ENCODE measurements at places on chromosomes 2 and 18.

GRCh38 chr18:44733069-44733753, 52.5 kb downstream of the SETBP1 start:
- peak; percentile 16 for DNase-seq

DNA sequence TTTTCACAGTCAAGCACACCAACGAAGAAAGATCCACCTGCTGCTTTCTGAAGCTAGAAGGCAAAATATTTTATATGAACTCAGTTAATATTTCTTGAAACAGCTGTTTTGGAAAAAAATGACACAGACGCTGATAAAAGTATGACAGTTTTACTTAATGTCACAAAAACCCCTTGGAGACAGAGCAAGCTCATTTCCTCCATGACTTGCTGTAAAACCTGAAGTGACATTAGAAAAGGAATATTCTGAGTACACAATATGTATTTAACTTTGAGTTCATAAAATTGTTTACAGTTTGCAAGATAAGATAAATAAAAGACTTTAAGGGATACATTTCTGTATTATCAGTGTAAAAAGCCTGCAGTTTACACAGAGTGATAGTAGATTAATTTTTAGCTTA, 105.4 kb downstream of the DSEL start:
- no peak for DNase-seq

DNA sequence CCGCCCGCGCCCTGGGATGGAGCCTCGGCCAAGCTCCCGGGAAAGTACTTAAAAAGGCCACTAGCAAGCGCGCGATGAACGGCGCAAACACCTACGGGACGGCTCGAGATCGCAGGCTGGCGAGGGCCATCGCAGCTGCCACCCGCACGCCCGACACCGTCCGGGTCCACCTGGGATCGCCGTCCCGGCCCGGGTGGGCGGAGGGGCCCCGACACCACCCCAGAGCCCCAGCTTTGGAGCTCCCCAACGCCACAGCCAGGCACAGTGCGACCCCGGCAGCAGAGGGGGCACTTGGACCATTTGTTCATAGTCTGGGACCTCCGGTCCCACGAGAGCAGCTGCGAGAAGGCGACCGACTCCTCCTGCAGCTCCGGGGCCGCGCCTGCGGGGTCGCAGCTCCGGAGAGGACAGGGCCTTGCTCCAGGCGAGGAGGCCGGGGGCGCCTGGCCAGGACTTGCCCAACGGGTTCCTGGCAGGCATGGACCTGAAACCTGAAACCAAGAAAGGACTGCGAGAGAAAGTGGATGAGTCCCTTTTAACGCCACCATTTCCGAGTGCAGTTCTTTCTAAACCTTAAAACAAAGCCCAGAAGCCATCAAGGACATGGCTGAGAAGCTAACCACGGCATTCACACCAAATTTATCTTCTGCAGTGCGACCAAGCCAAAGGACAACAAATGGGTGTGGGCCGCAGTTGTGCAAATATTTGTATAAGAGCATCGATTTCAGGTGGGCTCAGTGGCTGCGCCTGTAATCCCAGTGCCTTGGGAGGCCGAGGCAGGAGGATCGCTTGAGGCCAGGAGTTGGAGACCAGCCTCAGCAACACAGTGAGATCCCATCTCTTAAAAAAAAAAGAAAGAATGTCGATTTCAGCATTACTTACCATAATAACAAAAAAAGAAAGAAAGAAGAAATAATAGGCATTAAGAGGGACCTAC, 54.0 kb upstream of the IMP4 start:
- no peak for DNase-seq

- no peak for DNase-seq
Observed at GRCh38 chr2:19021100-19021476, 337.3 kb downstream of the OSR1 start.

DNA sequence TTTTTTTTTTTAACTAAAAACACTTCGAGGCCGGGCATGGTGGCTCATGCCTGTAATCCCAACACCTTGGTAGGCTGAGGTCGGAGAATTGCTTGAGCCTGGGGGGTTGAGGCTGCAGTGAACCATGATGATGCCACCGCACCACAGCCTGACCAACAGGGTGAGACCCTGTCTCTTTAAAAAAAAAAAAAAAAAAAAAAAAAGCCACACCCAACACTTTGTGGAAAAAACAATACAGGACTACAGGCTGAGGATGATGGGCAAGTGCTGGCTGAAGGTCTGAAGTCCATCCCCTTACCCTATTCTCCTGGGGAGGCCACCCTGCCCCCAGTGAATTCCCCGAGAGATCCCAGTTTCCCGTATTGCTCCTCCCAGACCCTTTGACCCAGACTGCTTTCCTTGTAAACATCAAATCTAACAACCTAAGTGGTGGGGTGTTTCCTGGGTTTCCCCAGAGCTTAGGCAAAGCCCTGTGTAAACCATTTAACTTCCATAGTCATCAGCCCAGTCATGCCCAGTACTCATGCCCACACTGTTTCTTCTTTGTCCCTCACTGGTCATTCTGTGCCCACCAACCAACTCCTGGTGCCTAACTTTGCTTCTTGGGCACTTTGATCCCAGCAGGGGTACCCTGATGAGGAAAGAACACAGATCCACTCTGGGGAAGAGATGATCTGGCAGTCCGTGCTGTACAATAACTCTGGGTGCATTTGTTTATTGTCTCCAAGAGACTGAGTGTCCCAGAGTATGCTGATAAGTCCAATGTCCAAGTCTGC, 5.8 kb upstream of the TMEM37 start:
- no peak for DNase-seq

- DNase-seq, result no peak
Observed at GRCh38 chr2:134449157-134449556, 195.3 kb downstream of the MGAT5 start.

- DNase-seq, result no peak
Observed at GRCh38 chr2:43238813-43239212, 12.4 kb upstream of the ZFP36L2 start.

DNA sequence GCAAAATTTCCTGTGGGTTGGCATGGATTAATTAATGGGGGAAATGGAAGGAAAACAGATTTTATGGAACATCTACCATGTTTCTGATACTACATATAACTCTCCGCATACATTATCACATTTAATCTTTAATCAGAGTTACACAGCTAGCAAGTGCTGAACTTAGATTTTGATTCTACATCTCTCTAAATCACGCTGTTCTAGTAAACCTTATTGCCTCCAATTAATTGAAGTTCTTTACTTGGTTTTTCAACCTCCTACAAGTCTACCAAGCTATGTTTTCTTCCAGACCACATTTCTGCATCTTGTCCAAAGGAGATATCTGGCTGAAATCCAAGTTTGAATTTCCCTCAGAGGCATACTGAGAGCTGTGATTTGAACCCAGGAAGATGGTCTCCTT, 125.8 kb upstream of the GAREM1 start:
- DNase-seq, result no peak

DNA sequence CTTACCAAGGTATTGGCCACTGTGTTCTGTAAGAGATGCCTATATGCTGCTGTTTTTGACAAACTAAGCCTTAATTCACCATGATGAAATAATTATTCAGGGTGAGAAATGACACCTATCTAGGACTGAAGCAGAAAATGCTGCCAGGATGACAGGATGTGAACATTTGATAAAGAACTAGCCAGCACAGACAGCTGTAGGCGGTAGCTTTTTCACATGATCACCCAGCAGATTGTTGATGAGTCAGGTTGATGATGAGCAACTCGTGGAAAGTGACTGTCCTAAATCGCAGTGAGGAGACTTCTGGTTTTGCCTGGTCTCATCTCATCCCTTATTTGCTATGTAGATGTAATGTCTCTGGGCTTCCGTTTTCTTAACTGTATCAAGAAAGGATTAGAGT, 144.1 kb downstream of the PRPF40A start:
- DNase-seq, result no peak

- DNase-seq, result no peak
Observed at GRCh38 chr2:26608557-26608956, 32.6 kb downstream of the CIB4 start.

- DNase-seq, result no peak
Observed at GRCh38 chr2:60465736-60466135, 87.7 kb downstream of the BCL11A start.

- DNase-seq, result no peak
Observed at GRCh38 chr2:239537633-239538356, 137.0 kb upstream of the HDAC4 start.

GRCh38 chr2:166388481-166389070, 12.8 kb upstream of the SCN9A start:
- no peak for DNase-seq

- no peak for DNase-seq
Observed at GRCh38 chr18:43435851-43436250, 158.6 kb upstream of the SYT4 start.

- DNase-seq, result no peak
Observed at GRCh38 chr18:68769461-68769860, 28.4 kb upstream of the CCDC102B start.

GRCh38 chr2:29492701-29493100, 377.5 kb downstream of the CLIP4 start:
- no peak for DNase-seq

DNA sequence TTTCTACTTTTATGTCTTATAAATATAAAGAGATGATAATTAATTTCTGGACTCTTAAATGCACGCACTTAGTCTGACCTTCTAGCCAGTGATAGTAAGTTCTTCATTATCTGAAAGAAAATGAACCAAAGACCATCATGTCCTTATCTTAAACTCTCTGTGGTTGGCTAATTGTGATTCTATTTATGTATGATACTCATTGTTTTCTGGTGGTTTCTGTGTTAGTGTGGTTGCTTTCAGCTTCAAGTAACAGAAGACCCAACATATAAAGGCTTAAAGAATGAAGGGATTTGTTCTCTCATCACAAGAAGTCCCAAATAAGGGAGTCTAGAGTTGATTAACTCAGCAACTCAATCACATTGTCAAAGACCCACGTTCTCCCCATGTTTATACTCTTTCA, 225.2 kb upstream of the TANK start:
- DNase-seq, result no peak

- no peak for DNase-seq
Observed at GRCh38 chr2:23379220-23379695, 5.7 kb upstream of the KLHL29 start.

- DNase-seq, result no peak
Observed at GRCh38 chr18:23690505-23691068, 1.3 kb downstream of the LAMA3 start.

DNA sequence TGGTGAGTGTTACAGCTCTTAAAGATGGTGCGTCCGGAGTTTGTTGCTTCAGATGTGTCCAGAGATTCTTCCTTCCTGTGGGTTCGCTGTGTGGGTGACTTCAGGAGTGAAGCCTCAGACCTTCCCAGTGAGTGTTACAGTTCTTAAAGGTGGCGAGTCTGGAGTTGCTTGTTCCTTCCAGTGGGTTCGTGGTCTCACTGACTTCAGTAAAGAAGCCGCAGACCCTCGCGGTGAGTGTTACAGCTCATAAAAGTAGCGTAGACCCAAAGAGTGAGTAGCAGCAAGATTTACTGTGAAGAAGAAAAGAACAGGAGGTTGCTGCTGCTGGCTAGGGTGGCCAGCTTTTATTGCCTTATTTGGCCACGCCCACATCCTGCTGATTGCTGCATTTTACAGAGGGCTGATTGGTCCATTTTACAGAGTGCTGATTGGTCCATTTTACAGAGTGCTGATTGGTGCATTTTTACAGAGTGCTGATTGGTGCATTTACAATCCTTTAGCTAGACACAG, 34.0 kb upstream of the SPTBN1 start:
- DNase-seq, result peak; percentile 53

Measured in CD4-positive, alpha-beta T cell treated with Interleukin-10 for 1 hour (primary cell).